ENCODE measurements at places on chromosomes 2 and 18. TPM values are rescaled to one million over a fixed set of nuclear protein-coding genes. Genes with fewer than 3 reads are reported as not detected.
A peak's percentile ranks its signal among the peaks of the same experiment; 100 is the strongest.

GRCh38 chr2:240469740-240470139 is 34.3 kb downstream of the GPC1 start:
- DNase-seq = no peak

DNA sequence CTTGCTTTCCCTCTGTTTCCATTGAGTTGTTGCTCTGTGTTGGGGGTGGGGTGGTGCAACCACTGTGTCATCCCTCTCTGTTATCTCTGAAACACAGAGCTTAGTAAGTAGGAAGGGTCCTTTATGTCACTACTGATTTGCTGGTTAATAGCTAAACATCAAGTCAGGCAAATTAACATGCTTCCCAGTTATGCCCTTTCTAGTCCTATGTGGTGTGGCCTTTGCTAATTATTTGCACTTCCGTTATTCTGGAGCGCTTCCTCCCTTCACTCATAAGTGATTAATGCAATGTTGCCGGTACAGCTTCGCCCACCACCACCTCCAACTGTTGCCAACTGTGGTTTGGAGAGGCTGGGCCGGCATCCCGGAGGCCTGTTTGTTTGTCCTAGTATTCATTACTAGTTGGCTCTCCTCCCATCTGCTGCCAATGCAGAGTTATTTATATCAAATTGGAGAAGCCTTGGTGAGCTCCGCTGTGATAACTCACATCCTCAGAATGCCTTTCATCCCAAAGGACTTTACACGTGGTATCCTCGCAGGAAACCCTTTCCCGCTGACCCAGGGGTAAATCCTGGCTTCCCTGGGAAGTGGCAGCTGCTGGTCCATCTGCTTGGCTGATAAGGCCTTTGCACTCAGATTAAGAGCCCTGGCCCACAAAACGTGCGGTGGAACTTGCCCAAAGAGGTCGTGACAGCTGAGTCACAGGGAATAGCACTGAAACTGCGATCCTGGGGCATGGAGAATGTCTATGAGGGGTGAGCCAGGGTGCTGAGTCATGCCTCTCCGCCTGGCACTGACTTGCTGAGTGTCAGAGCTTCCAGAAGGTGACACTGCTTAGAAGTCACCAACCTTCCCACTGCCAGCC is 72.0 kb upstream of the ZCCHC2 start:
- DNase-seq = peak; percentile 86

Gene STON1
- 1.9 TPM for total RNA-seq

Gene TMEM17
- 4.4 TPM for total RNA-seq

DNA sequence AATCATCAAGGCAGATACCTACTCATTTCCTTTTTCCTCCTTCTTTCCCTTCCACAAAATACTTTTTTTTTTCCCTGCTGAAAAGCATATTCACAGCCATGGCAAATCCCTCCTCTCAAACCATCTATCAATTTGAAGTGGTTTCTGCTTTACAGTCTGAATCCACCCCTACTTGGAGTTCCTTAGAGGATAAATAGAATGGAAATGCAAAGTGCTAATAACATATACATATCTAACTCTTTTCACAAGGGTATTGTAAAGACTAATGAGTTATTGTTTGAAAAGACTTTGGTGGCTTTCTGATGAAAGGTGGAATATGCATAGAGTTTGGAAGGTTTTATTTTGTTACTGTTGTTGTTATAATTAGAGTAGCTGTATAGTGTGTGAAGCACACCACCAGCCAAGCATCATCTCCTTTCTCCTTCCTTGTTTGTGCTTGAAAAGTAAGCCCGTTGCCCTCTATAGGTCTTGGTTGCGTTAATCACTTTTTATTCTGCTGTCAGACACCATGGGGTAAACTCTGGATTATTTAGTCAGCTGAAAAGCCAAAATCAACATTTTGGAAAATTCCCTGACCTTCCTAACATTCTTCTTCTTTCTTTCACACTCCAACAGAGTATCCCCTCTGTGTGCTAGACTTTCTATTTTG is 2126.9 kb upstream of the CELF4 start:
- no peak for DNase-seq

DNA sequence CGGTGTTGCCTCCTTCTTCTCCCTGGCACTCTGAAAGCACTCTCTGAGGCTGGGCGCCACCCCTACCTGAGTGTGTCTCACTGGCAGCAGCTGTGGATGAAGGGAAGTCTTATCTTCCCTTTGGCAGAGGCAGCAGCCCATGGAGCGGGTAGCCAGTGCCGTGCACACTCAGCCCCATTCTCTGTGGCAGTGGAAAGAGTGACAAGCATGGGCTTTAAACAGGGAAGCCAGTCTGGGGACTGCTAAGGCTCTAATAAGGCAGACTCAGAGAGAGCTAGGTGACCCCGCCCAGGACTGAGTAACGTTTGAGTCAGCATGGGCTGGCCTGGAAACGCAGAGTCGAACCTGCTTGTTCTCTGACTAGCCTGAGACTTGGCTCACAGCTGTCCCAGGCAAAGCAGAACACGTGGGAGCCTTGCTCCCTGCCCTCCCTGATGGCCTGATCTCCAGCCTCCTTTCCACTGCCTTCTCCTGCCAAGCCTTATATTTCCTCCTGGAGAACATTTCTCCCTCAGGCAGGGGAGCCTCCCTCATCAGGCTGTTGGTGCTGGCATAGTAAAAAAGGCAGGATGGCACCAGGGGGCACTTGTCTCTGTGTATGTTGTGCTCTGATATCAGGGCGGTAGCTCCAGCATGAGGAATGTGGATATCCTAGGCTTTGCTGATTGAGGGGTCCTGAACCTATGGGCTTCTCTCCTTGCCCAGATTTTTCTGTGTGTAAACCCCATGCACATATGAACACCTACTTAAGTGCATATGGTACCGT is 93.9 kb upstream of the LGALSL start:
- peak; percentile 89 for DNase-seq

DNA sequence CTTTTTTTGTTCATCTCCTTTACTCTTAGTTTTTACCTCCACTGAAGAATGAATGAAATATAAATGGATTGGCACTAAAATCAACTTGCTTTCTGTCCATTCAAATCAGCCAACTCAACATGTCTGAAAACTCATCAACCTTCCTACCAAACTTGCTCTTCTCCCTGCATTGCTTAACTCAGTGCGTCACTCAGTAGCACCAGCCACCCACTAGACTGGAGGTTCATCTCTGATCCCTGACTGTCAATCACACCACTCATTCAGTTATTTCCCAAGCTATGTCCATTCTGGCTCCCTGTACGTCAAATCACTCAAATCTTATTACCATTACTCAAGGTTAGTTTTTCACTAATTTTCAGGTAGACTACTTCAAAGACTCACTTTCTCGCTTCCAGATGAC is 75.2 kb upstream of the RBMS1 start:
- no peak for DNase-seq

DNA sequence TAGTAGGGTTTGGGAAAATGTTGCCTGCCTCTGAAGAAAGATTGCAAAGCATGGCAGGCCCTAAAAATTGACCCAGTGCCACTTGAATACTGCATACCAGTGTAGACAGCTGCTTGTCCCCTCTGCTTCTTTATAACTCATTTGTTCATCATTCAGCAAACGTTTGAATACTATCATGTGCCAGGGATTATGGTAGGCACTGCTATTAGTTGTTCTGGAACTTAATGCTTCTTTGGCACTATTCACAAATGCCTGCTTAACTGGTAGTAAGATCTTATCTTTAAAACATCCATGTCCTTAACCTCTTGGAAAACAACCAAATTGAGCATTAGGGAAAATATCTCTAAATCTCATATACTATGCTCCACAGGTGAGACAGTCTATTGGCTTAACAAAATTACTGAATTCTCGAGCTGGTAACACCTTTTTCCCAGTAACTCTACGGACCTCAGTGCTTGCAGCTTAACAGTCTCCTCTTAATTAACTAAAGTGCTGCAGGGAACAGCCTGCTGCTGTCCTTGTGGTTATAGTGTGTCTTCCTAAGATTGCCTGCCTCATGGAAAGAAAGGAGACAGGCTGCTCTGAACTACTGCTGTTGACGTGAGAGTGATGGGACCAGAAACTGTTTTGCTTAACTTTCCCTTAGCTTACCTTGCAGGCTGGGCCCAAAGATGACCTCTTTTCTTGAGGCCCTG is 93.2 kb downstream of the MIB1 start:
- no peak for DNase-seq

GRCh38 chr18:22145160-22145559 is 24.2 kb upstream of the GATA6 start:
- no peak for DNase-seq

Measured in HFFc6 (cell line).